Spinal cord (tissue), 10 donors: ENCODE measurements at places on chromosomes 2 and 18. TPM values are rescaled to one million over a fixed set of nuclear protein-coding genes. Genes with fewer than 3 reads are reported as not detected.
A peak's percentile ranks its signal among the peaks of the same experiment; 100 is the strongest.

DNA sequence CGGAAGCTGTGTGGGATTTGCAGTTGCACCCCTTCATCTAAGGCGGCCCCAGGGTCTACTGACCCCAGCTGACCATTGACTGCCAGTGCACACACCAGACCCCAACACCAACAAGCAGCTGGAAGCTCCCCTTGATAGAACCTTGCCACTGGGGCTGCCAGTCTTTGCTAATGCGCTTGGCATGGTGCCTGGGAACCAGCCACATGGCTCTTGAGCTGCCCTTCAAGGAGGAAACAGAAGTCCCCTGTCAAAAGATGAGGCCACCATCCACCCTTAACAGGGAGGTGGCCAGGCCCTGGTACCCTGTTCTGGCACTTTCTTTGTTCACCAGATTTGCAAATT, 8.6 kb downstream of the ALPI start:
- peaks cover 4% of the 10 kb centered on the region for H3K27me3 ChIP-seq
- no peaks in the 10 kb centered on the region for H3K4me1 ChIP-seq
- H3K36me3 ChIP-seq = no peaks in the 10 kb centered on the region
- H3K27ac ChIP-seq = no peak overlapping the region

GRCh38 chr2:150432312-150432625, 55.2 kb downstream of the RND3 start:
- no peak for DNase-seq
- H3K36me3 ChIP-seq = no peaks in the 10 kb centered on the region
- H3K4me1 ChIP-seq = no peaks in the 10 kb centered on the region
- no peak overlapping the region for H3K27ac ChIP-seq
- no peak overlapping the region for H3K4me3 ChIP-seq
- no peaks in the 10 kb centered on the region for H3K27me3 ChIP-seq

- H3K27ac ChIP-seq = no peak overlapping the region
These were observed 29.3 kb downstream of the FHOD3 start for GRCh38 chr18:36326771-36327170.

DNA sequence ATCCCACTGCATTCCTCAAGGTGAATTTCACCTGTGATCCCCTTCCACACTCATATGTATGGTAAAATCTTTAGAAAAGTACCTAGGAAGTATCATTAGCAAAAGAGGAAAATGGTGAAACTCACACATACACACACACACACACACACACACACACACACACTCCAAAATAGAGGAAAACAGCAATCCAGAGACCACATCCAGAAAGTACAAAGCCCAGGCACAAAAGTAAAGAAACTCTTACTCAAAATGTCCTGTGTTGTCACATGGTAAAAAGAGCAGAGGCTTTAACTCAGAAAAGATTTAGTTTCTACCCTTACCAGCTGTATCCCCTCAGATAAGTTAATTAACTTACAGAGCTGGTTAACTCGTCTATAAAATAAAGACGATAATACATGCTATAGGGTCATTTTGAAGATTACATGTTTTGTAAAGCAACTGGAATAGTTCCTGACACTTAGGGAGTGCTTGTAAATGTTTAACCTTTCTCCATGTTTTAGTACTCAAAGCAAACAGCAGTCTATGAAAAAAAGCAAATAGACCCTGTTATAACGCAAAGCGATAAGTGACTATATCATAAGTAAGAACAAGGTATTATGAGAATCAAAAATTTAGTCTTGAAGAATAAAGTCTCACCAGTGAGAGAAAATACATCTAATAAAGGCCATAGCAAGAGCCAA, 360.0 kb upstream of the LRATD1 start:
- no peak overlapping the region for H3K27ac ChIP-seq
- DNase-seq = no peak
- H3K4me3 ChIP-seq = no peak overlapping the region
- no peaks in the 10 kb centered on the region for H3K4me1 ChIP-seq
- H3K27me3 ChIP-seq = no peaks in the 10 kb centered on the region

DNA sequence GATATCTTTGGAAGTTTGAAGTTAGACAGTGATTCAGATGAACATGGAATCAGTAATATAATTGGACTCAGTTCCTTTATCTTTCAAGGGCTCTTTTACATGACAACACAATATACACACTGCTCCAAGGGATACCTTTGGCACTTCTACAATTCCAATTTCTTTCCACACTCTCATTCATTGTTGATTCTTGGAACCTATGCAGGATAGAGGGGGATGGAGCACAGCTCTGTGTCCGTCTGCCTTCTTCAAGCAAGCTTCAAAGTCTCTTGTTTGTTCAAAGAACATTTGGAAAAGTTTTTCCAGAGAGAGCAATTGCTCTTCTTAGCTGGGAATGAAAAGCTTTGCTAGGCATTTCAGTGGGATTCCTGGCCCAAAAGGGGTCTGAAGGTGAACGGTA, 276.2 kb upstream of the ZEB2 start:
- H3K27me3 ChIP-seq = no peaks in the 10 kb centered on the region
- no peak overlapping the region for H3K27ac ChIP-seq
- H3K4me1 ChIP-seq = no peaks in the 10 kb centered on the region
- no peaks in the 10 kb centered on the region for H3K36me3 ChIP-seq
- H3K4me3 ChIP-seq = no peak overlapping the region

DNA sequence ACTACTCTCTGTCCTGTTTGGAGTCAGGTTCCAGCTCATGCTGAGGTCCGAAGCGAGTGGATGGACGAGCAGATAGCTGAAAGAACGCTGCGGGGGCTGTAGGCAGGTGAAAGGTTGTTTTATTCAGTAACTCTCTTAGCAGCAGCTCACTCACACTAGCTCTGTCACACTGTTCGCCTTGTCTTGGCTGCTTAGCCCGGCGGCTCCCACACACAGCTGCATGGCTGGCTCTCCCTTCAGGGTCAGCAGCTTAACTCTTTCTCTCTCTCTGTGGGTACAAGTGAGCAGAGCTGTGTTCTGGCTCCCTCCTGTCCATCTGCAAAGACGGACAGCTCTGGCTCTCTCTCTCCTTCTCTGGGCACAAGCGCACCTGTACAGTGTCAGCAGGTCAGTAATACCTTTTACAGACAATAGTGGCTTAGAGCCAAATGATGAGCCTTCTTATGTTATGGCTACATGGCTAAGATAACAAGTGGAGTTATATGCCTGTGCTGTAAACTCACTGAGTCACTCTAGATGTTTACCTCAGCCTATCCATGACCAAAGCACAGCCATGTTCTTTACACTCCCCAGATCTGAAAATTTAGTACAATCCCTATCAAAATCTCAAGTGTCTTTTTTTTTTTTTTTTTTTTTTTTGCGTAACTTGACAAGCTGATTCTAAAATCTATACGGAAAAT, 149.3 kb downstream of the GALNT1 start:
- peak overlapping the region; percentile 15 for H3K27ac ChIP-seq
- H3K4me3 ChIP-seq = no peak overlapping the region
- H3K36me3 ChIP-seq = no peaks in the 10 kb centered on the region
- H3K27me3 ChIP-seq = no peaks in the 10 kb centered on the region
- no peak for DNase-seq

DNA sequence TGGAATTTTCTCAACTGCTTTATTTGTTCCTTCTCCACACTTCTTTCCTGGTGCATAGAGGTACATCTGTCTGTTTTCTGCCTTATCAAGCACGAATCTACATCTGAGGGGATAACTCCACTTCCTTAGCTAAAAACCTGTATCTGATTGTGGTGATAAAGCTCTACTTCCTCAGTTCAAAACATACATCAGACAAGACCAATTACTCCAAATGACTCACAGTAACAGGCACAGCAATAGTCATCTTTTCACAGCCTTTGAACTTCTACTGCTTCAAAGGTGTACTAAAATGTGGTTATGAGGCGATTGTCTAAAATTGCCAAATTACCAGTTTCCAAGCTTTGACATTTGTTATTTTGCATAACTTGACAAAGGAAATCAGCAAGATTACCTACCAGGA, 803.6 kb upstream of the ZEB2 start:
- no peaks in the 10 kb centered on the region for H3K27me3 ChIP-seq
- no peaks in the 10 kb centered on the region for H3K36me3 ChIP-seq
- no peak overlapping the region for H3K27ac ChIP-seq
- H3K4me1 ChIP-seq = no peaks in the 10 kb centered on the region
- DNase-seq = no peak

GRCh38 chr2:74695663-74696062, 41.6 kb downstream of the SEMA4F start:
- no peak overlapping the region for H3K27ac ChIP-seq
- H3K4me1 ChIP-seq = no peaks in the 10 kb centered on the region
- no peaks in the 10 kb centered on the region for H3K27me3 ChIP-seq
- H3K4me3 ChIP-seq = no peak overlapping the region
- H3K36me3 ChIP-seq = no peaks in the 10 kb centered on the region

GRCh38 chr18:55086906-55087305, 127.6 kb upstream of the CCDC68 start:
- H3K27ac ChIP-seq = no peak overlapping the region
- no peaks in the 10 kb centered on the region for H3K27me3 ChIP-seq
- DNase-seq = no peak
- no peaks in the 10 kb centered on the region for H3K36me3 ChIP-seq

GRCh38 chr2:202019689-202020450, 13.8 kb upstream of the FZD7 start:
- peaks cover 3% of the 10 kb centered on the region for H3K27me3 ChIP-seq
- no peak for DNase-seq
- no peak overlapping the region for H3K27ac ChIP-seq
- peaks cover 20% of the 10 kb centered on the region for H3K4me1 ChIP-seq
- no peaks in the 10 kb centered on the region for H3K36me3 ChIP-seq
- no peak overlapping the region for H3K4me3 ChIP-seq

GRCh38 chr2:1742301-1742680, 2.0 kb downstream of the PXDN start:
- DNase-seq = no peak
- H3K4me3 ChIP-seq = peak overlapping the region; percentile 62
- H3K27ac ChIP-seq = peak overlapping the region; percentile 85
- H3K36me3 ChIP-seq = peaks cover 12% of the 10 kb centered on the region
- H3K4me1 ChIP-seq = peaks cover 25% of the 10 kb centered on the region
- H3K27me3 ChIP-seq = no peaks in the 10 kb centered on the region

DCDC2C gene
- 1.3 TPM for total RNA-seq

REG3A gene
- total RNA-seq = not detected

LIMS2 gene
- total RNA-seq = 6.0 TPM

IL36B gene
- not detected for total RNA-seq

B4GALT6 gene
- total RNA-seq = 15.2 TPM
